Left ventricle myocardium inferior (tissue), 1 donor: ENCODE measurements at places on chromosomes 4 and X. TPM values are rescaled to one million over a fixed set of nuclear protein-coding genes. Genes with fewer than 3 reads are reported as not detected.

UGT2B11 gene
- total RNA-seq, result not detected

BMPR1B gene
- 3.0 TPM for total RNA-seq

DNA sequence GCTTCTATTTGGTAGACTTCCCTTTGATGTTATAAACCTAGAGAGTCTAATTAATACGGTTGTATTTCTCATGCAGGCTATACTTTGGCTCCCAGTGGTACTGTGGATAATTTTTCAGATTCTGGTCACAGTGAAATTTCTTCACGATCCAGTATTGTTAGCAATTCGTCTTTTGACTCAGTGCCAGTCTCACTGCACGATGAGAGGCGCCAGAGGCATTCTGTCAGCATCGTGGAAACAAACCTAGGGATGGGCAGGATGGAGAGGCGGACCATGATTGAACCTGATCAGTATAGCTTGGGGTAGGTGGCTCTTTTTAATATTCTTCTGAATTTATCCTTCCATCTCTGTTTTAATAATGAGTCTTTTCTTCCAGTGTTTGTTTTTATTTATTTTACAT lies 249.7 kb downstream of the RAPGEF2 start:
- H3K27ac ChIP-seq, result peak overlapping the region; percentile 56
- peaks cover 50% of the 10 kb centered on the region for H3K4me1 ChIP-seq
- H3K36me3 ChIP-seq, result peaks cover 97% of the 10 kb centered on the region
- no peak for DNase-seq

GRCh38 chrX:19563746-19564145 lies 48.4 kb upstream of the MAP3K15 start:
- no peaks in the 10 kb centered on the region for H3K27me3 ChIP-seq
- H3K4me3 ChIP-seq, result no peak overlapping the region
- no peak for DNase-seq
- no peaks in the 10 kb centered on the region for H3K36me3 ChIP-seq
